NAMALWA (cell line): ENCODE measurements at places on chromosomes 3 and 15.

DNA sequence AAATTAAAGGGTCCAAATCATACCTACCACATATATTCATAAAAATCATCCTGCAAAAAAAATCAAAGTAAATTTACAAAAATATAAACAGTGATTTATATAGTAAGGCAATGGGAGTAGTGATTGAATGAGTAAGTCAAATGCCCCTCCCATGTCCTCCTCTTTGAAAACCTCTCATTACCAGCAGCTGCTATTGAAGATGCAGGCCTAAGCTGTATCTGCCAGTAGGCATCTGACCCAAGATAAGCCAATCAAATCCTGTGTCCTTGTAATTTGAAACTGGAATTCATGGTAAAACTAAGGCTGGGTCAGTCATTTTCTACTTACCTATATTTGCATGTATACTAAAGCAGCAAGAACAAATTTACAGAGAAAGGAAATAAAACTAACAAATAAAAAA is 60.4 kb upstream of the POU1F1 start:
- no peak for DNase-seq

- no peak for DNase-seq
Observed at GRCh38 chr3:190847436-190847835, 15.1 kb downstream of the GMNC start.

- DNase-seq = peak; percentile 58
Observed at GRCh38 chr3:129577366-129577765, 29.1 kb downstream of the PLXND1 start.

- no peak for DNase-seq
Observed at GRCh38 chr15:79122991-79123390, 32.4 kb upstream of the RASGRF1 start.

GRCh38 chr3:119741657-119742590 is 39.1 kb downstream of the CFAP91 start:
- no peak for DNase-seq

DNA sequence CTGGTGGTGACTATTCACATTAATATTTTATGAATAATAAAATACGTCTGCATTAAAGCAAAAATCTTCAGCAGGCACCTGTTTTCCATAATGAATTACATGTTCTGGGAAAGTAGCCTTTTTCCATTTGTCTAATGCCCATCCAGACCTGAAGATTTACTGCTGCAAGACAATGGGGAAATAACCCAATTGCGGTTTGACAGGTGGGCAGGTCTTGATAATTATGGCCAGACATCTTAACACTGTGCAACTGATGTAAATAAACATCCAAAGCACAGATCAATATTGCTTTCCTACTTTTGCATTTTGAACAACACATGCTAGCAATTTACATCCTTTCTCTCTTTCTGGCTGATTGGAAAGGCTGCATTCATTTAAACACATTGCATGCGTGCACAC is 173.9 kb downstream of the MEIS2 start:
- no peak for DNase-seq

- DNase-seq = no peak
Observed at GRCh38 chr3:168383573-168383972, 287.8 kb upstream of the GOLIM4 start.

DNA sequence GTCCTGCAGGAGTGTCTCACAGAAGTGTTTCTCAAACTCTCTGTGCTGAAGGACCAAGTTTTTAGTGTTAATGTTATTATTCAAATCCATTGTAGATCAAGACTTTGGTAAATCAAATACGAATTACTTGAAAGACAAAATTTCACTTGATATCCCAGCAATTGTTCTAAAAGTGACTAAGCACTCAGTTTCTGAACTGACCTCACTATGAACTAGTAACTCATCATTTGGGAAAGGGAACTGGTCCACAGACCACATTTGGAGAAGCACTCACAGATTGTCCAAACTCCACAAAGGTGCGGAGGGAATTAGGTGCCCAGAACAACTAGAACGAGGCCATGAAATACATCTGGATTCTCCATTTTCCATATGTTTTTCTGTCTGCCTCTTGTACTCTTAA is 25.6 kb downstream of the FAM43A start:
- no peak for DNase-seq
